ENCODE measurements at places on chromosomes 5 and 9.

- no peak for DNase-seq
Observed at GRCh38 chr9:16241231-16241630, 629.2 kb downstream of the BNC2 start.

DNA sequence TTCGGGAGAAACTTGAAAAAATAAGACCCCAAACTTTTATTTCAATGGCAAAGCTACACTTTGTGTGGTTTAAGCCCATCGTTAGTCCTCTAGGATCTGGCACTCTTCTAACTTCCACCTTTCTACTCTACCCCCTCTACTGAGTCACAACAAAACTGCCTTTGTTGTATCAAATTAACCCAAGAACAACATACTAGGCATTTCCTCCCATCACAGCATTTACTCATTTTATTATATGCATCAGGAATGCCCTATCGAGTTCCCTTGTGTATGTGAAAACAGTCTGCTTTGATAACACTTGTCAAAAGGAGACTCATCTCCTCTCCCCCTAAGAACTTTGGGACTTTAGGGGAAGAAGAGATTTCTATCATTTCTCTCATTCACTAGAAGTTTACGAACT, 158.9 kb upstream of the FREM1 start:
- DNase-seq = no peak

- DNase-seq = peak; percentile 52
Observed at GRCh38 chr9:72396247-72397091, 31.5 kb upstream of the ZFAND5 start.

DNA sequence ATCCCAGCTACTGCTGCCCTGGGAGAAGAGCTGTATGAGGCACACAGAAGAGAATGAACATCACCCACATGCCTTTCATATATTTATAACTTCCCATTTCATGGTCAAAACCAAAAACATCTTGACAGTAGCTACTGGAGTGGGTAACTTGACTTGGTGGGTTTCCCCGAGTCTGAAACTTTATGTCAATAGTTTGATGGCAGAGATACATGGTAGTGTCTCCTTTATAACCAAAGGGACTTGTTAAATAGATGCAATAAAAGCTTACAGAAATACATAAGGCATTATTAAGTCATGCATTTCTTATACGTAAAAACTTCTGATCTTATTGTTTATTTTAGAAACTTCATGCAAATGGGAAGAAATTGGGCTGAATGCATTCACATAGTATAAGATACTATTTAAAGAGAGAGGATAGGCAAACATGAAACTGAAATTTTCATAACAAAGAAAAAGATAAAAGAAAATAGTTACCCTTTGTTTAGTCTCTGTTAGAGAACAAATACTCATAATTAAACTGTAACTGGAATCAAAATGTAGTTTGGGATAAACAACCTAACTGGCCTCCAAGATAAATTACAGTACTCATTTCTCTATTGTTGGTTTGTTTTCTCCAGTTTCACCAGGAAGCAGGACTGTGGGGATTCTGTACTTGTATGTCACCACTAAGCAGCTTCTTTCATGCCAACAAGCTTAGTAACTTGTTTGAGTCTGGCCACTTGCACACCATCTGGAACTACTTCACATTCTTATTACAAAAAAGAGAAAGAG, 459.3 kb upstream of the MEF2C start:
- no peak for DNase-seq

DNA sequence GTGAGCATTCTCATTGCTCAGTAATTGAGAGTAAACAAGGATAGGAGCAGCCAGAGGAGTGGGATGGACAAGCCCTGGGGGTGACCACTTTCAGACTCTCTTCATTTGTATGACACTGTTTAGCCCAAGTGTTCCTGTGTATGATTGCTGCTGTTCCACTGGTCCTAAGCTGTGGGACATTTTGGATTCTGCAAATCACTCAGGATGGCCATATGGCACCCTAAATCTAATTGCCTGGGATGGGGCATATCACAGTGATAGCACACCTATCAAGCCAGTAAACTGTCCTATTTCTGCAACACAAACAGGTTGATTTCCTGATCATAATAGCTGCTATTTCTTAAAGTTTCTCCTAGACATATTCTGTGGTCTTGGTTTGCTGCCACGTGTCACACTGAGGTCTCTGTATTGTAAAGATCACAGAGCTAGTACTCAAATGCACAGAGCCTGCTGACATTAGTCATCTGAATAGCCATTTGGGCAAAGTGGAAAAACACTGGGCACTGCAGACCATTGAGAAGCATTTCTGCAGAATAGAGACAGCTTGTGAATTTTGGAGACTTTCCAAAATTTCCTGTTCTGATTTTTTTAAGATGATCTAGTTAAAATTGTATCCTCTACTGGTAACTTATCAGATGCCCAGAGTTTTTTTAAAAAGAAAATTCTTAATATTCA, 320.2 kb downstream of the RFX3 start:
- DNase-seq = no peak

GRCh38 chr5:33231935-33232334, 208.8 kb upstream of the TARS1 start:
- no peak for DNase-seq

- no peak for DNase-seq
Observed at GRCh38 chr5:113296676-113297075, 138.1 kb downstream of the TSSK1B start.

DNA sequence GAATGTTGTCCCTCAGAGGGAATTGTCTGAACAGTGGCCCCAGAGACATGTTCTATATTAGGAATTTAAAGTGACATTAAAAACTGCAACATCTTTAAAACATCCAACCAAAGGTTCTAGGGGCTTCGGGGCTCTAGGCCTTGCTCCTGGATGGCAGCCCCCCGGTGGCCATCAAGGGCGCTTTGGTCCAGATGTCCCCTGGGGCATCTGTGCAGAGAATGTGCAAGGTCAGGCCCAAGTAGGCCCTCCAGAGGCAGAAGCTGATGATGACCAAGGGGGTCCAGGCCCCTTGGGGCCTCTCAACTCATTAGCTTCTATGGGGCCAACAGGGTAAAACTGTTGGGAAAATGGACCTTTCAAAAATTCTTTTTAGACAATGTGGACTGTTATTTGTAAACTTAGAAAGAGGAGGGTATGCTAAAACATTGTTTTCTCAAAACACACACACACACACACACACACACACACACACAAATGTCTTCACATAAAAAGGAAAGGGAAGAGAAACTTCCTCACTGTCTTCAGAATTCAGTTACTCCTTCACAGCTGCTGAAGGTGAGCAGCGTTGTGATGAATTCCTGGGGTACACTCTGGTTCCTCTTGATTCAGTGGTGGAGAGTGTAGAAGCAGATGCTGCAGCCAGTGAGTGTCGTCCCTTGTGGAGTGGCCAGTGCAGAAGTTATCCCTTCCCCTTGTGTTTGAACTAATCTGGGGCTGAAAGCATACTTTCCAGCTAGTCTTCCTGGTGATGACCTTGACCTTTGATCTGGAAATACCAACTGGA, 125.2 kb downstream of the WDR41 start:
- no peak for DNase-seq

DNA sequence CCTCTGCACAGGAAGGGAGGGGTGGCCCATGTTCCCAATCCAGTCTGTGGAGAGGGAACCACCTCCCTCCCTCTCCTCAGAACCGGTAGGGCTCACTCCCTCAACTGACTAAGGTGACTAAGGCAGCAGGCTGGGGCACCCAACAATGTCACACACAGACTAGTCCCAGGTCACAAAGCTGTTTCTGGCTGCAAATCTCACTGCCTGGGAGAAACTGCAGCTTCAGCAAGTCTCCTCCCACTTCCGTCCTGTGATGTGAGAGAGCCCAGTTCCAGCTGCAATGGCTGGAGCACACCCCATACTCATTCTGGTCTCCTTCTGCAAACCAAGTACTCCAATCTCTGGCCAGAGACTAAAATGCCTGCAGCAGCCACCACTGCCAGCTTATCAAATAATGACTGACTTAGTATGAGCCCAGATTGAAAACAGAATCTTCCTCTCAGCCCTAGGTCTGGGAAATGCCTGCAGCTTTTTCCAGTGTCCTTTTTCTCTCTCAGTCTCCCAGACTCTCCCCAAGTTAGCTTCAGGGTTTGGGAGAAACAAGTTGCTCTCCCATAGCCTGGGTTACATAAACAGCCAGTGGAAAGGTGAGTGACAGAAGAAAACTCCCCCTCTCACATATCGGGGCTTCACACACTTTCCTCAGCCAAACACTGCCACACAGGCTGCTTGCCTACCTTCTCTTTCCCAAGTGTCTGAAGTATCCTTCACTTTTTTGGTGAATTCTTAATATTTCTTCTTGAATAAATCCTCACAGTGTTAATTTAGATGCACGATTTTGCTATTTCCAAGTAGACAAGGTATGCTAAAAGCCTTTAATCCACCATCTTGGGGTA, 247.4 kb upstream of the RASA1 start:
- DNase-seq = no peak

DNA sequence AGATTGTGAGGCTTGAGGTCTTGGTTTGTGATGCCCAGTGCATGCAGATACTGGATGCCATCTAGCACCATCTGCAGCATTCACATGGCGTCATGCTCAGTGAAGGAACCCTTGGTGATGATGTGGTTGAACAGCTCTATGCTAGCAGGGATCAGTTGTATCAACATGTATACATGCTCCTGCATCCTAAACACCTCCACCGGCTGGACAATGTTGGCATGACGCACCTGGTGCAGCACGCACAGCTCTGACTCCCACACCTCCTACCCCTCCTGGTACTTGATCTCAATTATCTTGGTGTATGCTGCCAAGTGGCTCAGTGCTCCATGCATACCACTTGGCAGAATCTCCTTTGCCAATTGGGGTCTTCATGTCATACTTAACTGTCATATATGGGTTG, 49.1 kb downstream of the MTREX start:
- no peak for DNase-seq

- no peak for DNase-seq
Observed at GRCh38 chr9:125547368-125547767, 159.6 kb downstream of the MAPKAP1 start.

DNA sequence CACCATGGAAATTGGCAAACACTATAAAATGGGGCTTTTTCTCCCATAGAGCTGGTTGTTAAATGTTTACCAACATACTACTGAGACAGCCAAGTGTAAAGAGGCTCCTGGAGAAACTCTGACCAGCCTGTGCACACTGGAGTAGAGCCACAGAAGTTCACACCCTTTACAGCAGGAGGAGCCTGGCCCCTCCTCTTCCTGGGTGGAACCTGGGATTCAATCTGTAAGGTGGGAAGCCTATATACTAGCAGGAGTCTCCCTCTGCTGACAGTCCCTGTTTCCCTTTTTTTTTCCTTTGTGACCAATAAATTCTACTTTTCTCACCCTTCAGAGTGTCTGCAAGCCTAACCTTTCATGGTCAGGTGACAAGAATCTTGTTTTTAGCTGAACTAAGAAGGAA, 10.4 kb upstream of the SLC30A5 start:
- DNase-seq = peak; percentile 8

- DNase-seq = no peak
Observed at GRCh38 chr9:116260531-116260930, 106.9 kb downstream of the PAPPA start.

DNA sequence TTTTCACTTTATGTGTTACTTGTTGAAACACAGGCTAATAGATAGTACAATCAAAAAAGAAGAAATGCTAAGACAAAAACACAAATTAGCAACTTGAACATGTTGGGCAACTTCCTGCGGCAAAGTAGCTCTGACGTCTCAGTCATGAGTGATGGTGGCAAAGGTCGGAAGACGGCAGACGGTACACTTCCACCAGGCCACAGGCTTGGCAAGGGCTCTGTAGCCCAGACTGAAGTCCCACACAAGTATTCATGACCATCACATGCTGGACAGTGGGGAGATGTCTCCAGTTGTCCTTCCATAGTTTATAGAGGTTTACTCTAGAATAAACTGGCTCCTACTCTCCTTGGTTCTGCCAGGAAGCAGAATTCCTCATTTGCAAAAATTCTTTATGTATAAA, 831.3 kb downstream of the MTRR start:
- DNase-seq = no peak

GRCh38 chr5:30663536-30663935, 530.0 kb upstream of the CDH6 start:
- DNase-seq = no peak

DNA sequence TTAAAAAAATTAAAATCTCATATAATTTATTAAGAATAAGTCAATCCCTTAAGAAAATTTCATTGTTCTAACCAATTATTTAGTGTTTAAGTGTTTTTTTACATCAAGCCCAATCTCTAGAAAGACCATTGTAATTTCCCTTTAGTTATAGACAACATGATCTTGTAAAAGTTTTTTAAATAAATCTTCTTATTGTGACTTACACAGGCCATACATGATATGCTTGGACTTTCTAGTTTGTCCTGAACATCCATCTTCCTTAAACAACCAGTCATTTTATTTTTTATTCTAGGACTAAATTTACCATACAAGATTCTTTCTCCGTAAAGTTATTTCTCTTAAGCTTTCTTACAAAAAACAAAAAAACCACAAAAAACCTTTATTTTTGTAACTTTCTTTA, 126.5 kb upstream of the MAST4 start:
- DNase-seq = no peak

DNA sequence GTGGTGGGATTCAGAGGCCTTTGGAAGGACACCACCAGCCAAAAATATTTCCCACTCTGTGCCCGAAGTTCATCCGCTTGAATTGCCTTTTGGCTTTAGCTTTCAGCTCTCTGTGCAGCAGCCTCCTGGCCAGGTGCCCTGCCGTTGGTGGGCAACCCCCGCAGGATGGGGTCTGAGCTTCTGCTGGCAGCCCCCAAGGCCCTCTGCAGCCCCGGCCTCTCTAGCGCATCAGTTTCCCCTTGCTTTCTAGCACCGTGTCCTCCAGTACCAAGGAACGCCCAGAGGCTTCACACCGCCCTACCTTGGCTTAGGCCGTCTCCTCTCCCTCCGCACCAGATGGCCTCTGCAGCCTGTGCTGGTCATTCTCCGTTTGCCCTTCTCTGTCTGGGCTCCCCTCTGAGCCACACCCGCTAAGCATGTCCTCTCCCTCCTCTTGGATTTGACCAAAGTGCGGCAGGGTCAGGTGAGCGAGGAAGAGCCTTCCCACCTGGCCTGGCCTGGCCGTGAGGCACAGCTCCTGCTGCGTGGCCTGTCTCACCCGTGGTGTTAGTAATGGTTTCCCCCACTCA, 4.2 kb upstream of the TSC1 start:
- DNase-seq = no peak

GRCh38 chr5:126454081-126454480, 30.9 kb downstream of the GRAMD2B start:
- no peak for DNase-seq

DNA sequence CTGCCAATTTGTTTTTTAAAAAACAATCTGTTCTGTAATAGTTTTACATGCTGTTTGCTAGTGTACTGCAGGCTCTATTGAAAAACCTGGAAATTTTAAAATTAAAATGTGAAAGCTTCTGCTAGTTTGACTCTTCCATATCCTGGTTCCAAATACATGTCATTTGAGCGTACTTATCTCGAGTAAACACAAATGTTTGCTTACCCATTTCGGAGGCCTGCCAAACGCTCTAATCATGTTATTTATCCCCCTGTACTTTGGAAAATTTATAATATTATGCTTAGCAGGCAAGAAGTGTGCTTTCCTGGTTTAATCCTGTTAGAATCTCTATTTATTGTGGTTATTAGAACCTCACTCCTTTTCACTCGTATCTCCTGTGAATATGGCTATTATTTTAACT, 476.8 kb upstream of the CYLC2 start:
- no peak for DNase-seq

All from NCI-H1436 (cell line).